ENCODE measurements at places on chromosomes 6 and 20.

DNA sequence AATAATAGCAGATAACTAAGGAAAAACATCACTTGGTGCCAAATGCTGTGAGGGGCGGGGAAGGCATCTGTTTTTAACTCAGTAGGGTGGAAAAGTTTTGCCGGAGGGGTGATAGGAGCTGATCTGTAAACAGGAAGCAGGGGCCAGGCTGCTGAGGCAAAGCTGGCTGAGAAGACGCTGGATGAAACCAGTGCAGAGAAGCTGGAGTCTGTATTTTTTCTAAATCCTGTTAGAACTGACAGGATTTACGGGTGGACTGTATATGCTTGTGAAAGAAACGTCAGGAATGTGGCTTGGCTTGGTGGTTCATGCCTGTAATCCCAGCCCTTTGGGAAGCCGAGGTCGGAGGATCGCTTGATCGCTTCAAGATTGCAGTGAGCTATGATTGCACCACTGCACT is 5.6 kb downstream of the PCMTD2 start:
- DNase-seq, result no peak

- DNase-seq, result no peak
Observed at GRCh38 chr20:40322941-40323340, 366.1 kb downstream of the MAFB start.

GRCh38 chr6:21098744-21099143 is 494.8 kb upstream of the SOX4 start:
- DNase-seq, result no peak

- no peak for DNase-seq
Observed at GRCh38 chr6:144341831-144342527, 56.8 kb downstream of the UTRN start.

DNA sequence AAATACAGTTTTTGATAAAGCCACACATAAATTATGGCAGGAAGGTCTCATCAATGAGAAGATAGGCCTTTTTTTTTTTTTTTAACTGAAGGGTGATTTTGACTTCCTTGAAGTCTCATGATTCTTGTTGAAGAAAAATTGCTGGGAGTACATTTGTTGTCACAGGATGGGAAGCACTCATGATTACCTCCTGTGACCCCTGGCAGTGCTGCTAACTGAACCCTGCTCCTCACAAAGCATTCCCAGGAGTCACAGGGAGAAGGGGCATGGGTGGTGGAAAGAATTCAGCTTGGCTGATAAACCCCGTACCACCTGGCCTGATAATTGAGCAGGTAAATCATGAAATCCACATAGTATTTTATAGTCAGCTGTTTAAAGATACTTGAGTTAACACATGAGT is 86.9 kb downstream of the CD109 start:
- no peak for DNase-seq

- DNase-seq, result no peak
Observed at GRCh38 chr6:113594726-113595125, 262.4 kb upstream of the MARCKS start.

DNA sequence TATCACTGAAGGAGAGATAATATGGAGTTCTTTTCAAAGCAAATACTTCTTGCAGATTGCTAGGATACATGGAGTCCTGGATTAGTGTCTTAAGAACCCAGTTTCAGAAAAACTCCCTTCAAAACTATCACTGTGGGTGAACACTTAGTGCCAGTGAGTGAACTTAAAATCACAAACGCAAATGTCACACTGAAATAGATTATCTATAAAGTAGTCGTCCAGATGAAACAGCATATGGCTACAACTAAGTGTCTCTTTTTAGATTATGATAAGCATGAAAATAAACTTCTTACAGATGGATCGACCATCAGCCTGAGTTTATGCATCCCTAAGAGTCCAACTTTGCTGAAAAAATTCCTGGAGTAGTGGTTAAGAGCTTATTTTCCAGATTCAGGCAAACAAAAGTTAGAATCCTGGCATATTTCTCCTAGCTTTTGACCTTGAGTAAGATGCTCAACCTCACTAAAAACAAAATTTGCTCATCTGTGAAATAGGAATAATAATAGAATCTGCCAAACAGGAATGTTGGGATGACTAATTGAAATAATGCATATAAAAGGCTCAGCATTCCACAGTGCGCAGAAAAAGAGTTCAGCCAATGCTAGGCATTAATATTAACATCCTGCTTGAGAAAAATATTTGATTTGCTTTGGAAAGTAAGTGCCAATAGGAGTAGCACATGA is 70.4 kb downstream of the DOK5 start:
- no peak for DNase-seq

- no peak for DNase-seq
Observed at GRCh38 chr6:37310966-37311365, 42.8 kb upstream of the RNF8 start.

GRCh38 chr6:68572525-68572924 is 62.6 kb upstream of the ADGRB3 start:
- no peak for DNase-seq

- DNase-seq, result no peak
Observed at GRCh38 chr20:4465212-4465611, 256.5 kb upstream of the PRND start.

- no peak for DNase-seq
Observed at GRCh38 chr20:59723607-59724456, 119.5 kb downstream of the PHACTR3 start.

- DNase-seq, result no peak
Observed at GRCh38 chr6:138576313-138576712, 77.0 kb upstream of the NHSL1 start.

DNA sequence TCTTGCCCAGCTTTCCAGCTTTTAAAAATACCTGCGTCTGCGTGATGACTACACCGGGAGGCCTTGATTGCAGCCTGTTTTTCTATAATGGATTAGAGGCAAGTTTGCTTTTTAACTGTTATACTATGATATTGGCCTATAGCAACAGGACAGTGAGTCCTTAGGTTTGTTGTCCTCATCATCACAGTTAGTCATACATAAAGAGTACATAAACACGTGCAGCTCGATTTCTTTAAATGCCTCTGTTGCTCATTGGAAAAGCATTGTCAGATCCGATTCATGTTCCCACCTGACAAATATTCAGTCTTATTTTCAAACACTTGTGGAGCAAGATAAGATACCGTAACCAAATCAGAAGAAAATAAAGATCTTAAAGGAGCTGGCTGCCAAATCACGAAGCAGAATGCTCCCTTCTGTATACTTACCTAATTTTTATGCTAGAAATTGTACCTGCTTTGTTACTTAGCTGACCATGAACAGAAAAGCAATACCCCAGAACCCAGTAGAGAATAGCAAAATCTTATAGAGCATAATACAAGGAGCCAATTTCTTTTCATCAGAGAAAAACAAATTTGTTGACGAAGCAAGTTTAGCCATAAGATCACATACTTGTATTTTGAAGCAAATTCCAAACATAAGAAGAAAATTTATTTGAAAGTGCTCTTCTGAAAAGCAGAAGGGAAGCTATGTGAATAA is 100.4 kb downstream of the TMEM200A start:
- no peak for DNase-seq

DNA sequence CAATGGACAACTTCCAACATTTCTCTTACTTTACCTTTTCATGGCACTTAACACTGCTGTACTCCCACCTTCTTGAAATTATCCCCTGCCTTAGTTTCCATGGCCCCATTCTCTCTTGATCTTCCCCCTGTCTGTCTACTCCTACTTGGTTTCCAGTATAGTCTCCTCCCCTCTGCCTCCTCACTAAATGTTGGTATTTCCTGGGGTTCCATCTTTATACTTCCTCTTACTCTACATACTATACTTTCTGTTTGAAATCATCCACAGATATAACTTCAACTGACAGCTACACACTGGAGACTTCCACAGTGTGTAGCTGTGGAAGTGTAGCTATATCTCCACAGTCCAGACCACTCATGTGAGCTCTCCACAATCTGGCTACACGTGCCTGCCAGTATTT is 13.5 kb downstream of the ZHX3 start:
- DNase-seq, result no peak

GRCh38 chr6:33737267-33738026 is 9.3 kb downstream of the IP6K3 start:
- DNase-seq, result no peak
